ENCODE measurements at places on chromosomes 1 and 21. TPM values are rescaled to one million over a fixed set of nuclear protein-coding genes. Genes with fewer than 3 reads are reported as not detected.
A peak's percentile ranks its signal among the peaks of the same experiment; 100 is the strongest.

- no peaks in the 10 kb centered on the region for H3K36me3 ChIP-seq
- no peaks in the 10 kb centered on the region for H3K27me3 ChIP-seq
- H3K4me3 ChIP-seq, result no peak overlapping the region
These were observed 76.8 kb downstream of the POU2F1 start for GRCh38 chr1:167297222-167298214.

DNA sequence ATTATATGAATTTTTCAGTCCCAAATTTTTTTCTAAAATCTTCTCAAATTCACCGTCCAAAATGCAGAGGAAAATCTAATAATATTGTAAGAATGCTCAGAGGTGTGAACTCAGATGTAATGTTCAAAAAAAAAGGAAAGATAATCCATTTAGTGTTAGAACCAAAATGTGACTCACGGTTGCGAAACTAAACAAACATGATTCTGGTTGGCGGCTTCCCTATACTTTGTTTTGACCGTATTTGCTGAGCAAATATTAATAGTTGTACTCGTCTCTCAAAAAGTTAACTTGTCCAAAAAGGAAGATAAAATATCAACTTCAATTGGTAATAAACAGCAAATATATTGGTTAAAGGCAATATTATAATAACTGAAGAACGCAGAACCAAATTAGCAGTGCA is 34.4 kb downstream of the ZSWIM5 start:
- no peak overlapping the region for H3K4me3 ChIP-seq
- H3K36me3 ChIP-seq, result no peaks in the 10 kb centered on the region
- peaks cover 4% of the 10 kb centered on the region for H3K27me3 ChIP-seq
- no peak for DNase-seq

DNA sequence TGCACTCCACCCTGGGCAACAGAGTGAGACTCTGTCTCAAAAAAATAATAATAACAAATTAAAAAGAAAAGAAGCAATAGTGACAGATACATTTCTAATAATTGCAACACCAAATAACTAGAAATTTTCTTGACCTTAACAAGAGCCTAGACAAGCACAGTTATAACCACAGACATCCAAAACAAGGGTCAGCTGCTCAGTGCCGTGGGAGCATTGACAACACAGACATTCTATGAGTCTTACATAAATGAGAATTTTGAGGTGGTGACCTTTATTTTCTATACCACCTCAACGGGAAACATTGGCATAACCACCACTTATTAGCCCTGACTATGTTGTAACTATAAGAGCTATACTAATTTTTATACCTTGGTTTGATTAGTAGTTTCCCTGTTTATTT is 156.1 kb downstream of the NR5A2 start:
- DNase-seq, result no peak
- H3K4me1 ChIP-seq, result peaks cover 6% of the 10 kb centered on the region
- no peaks in the 10 kb centered on the region for H3K36me3 ChIP-seq
- peak overlapping the region; percentile 56 for H3K27ac ChIP-seq
- no peaks in the 10 kb centered on the region for H3K27me3 ChIP-seq

GRCh38 chr1:182754087-182754486 is 35.5 kb upstream of the NPL start:
- H3K4me3 ChIP-seq, result no peak overlapping the region
- DNase-seq, result no peak
- peaks cover 18% of the 10 kb centered on the region for H3K4me1 ChIP-seq
- no peak overlapping the region for H3K27ac ChIP-seq

DNA sequence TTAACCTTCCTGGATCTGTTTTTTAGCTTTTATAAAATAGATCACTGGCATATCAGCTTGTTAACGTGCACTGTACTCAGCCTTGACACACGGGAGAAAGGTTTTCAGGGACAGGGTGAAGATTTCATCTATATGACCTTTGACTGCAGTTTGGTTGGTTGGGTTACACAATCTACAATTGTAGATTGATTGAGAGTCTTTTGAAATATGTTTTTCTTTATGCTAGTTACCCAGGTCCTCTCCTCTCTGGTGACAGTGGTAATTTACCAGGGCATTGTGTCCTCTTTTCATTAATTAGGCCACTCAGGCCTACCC is 48.8 kb downstream of the DDR2 start:
- peaks cover 2% of the 10 kb centered on the region for H3K36me3 ChIP-seq
- peaks cover 14% of the 10 kb centered on the region for H3K4me1 ChIP-seq
- DNase-seq, result no peak
- no peaks in the 10 kb centered on the region for H3K27me3 ChIP-seq

- no peaks in the 10 kb centered on the region for H3K27me3 ChIP-seq
- H3K4me3 ChIP-seq, result no peak overlapping the region
- DNase-seq, result no peak
- peaks cover 4% of the 10 kb centered on the region for H3K36me3 ChIP-seq
- peaks cover 5% of the 10 kb centered on the region for H3K4me1 ChIP-seq
- H3K27ac ChIP-seq, result no peak overlapping the region
These were observed 46.5 kb downstream of the RNF11 start for GRCh38 chr1:51282605-51283004.

- no peaks in the 10 kb centered on the region for H3K4me1 ChIP-seq
- no peaks in the 10 kb centered on the region for H3K36me3 ChIP-seq
- no peaks in the 10 kb centered on the region for H3K27me3 ChIP-seq
- DNase-seq, result no peak
- no peak overlapping the region for H3K4me3 ChIP-seq
- no peak overlapping the region for H3K27ac ChIP-seq
These were observed 108.6 kb upstream of the RAB3GAP2 start for GRCh38 chr1:220380885-220381284.

DNA sequence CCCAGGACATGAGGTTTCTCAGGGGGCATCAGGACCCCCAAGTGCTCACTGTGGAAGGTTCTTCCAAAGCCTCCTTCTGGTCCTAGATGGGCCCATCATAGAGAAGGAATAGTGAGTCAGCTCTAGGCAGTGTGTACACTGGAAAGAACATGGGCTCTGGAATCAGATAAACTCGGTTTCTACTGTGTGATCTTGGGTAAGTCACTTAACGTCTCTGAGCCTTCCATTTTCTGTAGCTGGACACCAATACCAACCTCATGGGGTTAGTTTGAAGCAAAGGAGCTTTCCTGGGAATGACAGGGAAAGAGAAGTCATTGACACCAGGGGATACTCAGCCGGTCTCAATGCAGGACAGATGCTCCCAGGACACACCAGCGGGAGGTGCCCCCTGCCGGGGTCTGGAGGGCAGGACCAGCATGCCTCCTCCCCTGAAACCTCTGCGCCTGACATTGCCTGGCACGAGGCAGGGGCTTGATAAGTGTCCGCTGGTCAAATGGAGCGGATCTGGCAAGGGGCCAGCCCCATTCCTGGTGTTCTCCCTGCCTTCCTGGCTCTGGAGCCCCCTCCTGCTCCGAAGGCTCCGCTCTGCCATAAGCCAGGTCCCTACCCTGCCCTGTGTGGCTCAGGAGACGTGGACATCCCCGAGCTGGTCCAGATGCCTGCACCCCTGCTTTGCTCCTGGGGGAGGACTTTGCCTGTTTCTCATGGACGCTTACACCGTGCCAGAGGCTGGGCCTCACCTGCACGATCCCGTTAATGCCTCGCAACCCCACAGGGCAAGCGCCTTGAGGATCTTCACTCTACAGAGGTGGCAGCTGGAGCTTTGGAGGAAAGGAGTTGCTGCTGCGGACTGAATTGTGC is 52.8 kb downstream of the EDN2 start:
- no peak for DNase-seq
- H3K27ac ChIP-seq, result no peak overlapping the region
- H3K4me1 ChIP-seq, result peaks cover 76% of the 10 kb centered on the region
- no peaks in the 10 kb centered on the region for H3K36me3 ChIP-seq
- peaks cover 14% of the 10 kb centered on the region for H3K27me3 ChIP-seq

- H3K4me1 ChIP-seq, result no peaks in the 10 kb centered on the region
- H3K36me3 ChIP-seq, result no peaks in the 10 kb centered on the region
- H3K4me3 ChIP-seq, result no peak overlapping the region
- no peak overlapping the region for H3K27ac ChIP-seq
- H3K27me3 ChIP-seq, result no peaks in the 10 kb centered on the region
- no peak for DNase-seq
These were observed 333.6 kb upstream of the CAMK1G start for GRCh38 chr1:209249785-209250440.

DNA sequence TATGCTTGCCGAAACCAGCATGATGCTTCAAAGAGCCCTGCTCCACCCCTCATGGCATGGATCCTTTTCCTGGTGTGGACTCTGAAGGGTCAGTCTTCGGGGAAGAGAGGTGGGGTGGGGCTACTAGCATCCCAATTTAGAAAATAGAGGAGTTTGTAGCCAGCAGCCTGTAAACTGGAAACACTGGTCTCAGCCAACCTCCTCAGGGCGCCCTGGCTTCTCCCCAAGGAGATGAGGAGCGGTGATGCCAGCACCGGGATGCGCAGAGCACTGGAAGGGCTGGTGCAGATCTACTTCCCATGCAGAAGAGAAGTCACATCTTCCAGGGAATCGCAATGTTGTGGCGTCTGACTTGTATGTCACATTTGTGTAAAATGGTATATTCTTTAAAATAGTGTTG is 6.4 kb upstream of the IKBKE start:
- no peak overlapping the region for H3K4me3 ChIP-seq
- peaks cover 27% of the 10 kb centered on the region for H3K4me1 ChIP-seq
- H3K36me3 ChIP-seq, result peaks cover 44% of the 10 kb centered on the region
- DNase-seq, result no peak
- H3K27ac ChIP-seq, result no peak overlapping the region

DNA sequence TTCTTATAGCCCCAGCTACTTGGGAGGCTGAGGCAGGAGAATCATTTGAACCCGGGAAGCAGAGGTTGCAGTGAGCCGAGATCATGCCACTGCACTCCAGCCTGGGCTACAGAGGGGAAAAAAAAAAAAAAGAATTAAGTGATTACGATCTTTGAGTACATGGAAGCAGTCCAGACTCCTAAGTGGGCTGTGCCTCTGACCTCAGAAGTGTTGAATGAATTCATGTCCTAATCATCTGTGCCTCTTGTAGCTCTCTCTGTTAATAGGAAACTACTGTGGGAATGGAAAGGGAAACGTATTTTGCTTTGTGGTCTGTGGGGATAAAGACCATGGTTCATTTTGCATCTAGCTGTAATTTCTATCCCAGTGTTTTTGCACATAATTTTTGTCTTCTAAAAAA is 8.4 kb upstream of the IVNS1ABP start:
- no peak overlapping the region for H3K4me3 ChIP-seq
- DNase-seq, result no peak
- no peak overlapping the region for H3K27ac ChIP-seq
- no peaks in the 10 kb centered on the region for H3K36me3 ChIP-seq
- no peaks in the 10 kb centered on the region for H3K4me1 ChIP-seq

- no peak for DNase-seq
- no peaks in the 10 kb centered on the region for H3K36me3 ChIP-seq
- H3K4me1 ChIP-seq, result no peaks in the 10 kb centered on the region
- H3K4me3 ChIP-seq, result no peak overlapping the region
- no peaks in the 10 kb centered on the region for H3K27me3 ChIP-seq
- H3K27ac ChIP-seq, result no peak overlapping the region
These were observed 63.3 kb upstream of the ZC3H11B start for GRCh38 chr1:219676012-219676765.

- H3K4me3 ChIP-seq, result no peak overlapping the region
- H3K27ac ChIP-seq, result no peak overlapping the region
- DNase-seq, result no peak
- H3K27me3 ChIP-seq, result no peaks in the 10 kb centered on the region
- peaks cover 30% of the 10 kb centered on the region for H3K36me3 ChIP-seq
- H3K4me1 ChIP-seq, result peaks cover 6% of the 10 kb centered on the region
These were observed 7.8 kb downstream of the UBIAD1 start for GRCh38 chr1:11280719-11281376.

- no peak overlapping the region for H3K4me3 ChIP-seq
- H3K4me1 ChIP-seq, result no peaks in the 10 kb centered on the region
- H3K27ac ChIP-seq, result no peak overlapping the region
- peaks cover 5% of the 10 kb centered on the region for H3K27me3 ChIP-seq
- DNase-seq, result no peak
These were observed 55.3 kb upstream of the GPR37L1 start for GRCh38 chr1:202067188-202067974.

DNA sequence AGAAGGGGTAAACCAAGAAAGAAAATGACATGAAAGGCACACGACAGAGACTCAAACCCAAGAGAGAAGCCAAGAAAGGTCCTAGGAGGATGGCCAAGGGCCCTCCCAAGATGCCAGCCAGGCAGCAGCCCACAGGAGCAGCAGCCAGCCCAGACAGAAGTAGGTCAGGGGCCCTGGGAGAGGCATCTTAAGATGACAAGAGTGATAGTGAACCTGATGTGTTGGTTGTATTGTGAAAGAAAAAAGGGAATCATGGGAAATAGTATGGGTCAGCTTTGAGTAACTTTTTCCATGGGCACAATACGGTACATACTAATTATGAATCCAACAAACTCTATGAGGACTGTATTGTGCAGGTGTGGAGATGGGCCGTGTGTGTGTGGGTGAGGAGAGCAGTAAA is 3.3 kb downstream of the CCSAP start:
- H3K4me3 ChIP-seq, result no peak overlapping the region
- H3K27ac ChIP-seq, result no peak overlapping the region
- H3K36me3 ChIP-seq, result no peaks in the 10 kb centered on the region
- DNase-seq, result no peak
- H3K4me1 ChIP-seq, result peaks cover 11% of the 10 kb centered on the region

GRCh38 chr1:50095716-50096115 is 13.0 kb upstream of the ELAVL4 start:
- H3K27me3 ChIP-seq, result no peaks in the 10 kb centered on the region
- no peaks in the 10 kb centered on the region for H3K4me1 ChIP-seq
- DNase-seq, result peak; percentile 3
- no peak overlapping the region for H3K27ac ChIP-seq

DNA sequence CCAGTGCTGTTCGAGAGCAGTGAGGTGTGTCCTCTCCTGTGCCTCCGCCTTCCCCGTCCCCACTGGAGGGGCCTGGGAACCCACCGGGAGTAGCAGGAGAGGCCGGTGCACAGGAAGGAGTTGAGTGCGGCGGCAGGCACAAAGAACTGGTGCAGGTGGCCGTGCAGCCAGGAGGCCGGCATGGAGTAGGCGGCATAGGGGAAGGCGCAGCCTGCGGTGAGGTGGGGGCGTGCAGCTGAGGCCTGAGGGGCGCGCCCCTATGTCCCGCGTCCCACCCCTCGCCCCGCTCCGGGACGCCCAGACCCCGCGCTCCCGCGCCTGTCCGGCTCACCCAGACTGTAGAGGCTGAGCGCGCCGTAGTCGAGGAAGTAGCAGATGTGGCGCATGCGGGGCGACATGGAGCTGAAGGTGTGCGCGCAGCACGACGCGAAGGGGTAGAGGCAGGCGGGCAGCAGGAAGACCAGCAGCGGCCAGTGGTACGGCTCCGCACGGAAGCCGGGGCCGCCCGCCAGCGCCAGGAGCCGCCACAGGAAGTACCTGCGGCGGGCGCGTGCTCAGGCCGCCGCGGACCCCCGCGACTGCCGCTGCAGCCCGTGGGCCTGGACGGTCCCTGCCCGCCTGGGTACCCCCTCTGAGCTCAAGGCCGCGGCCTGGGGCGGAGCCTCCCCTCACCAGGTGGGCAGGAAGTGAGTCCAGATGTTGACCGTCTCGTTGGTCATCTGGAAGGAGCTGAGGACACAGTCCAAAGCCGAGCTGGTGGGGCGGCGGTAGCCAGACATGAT is 2.2 kb downstream of the PAQR6 start:
- H3K27ac ChIP-seq, result no peak overlapping the region
- peaks cover 32% of the 10 kb centered on the region for H3K27me3 ChIP-seq
- H3K4me3 ChIP-seq, result peak overlapping the region; percentile 10
- H3K4me1 ChIP-seq, result peaks cover 32% of the 10 kb centered on the region
- peaks cover 39% of the 10 kb centered on the region for H3K36me3 ChIP-seq

Gene DNM3
- 7.0 TPM for total RNA-seq

Gene KCNH1
- total RNA-seq, result 0.22 TPM

Gene C1orf56
- 2.6 TPM for total RNA-seq

Gene SLC45A1
- 0.35 TPM for total RNA-seq

Gene TMEM9
- total RNA-seq, result 61.8 TPM

Gene PLEKHO1
- 64.6 TPM for total RNA-seq

Gene LCE2C
- not detected for total RNA-seq

Gene ARHGEF10L
- total RNA-seq, result 14.1 TPM

Gene LEFTY1
- 0.44 TPM for total RNA-seq

Gene NTNG1
- total RNA-seq, result 12.4 TPM

Gene ACKR1
- 2.7 TPM for total RNA-seq

Gene FCGR1A
- 1.4 TPM for total RNA-seq
